Retina (tissue), 1 donor: ENCODE measurements at places on chromosomes 4 and X.

GRCh38 chrX:69216446-69216845, 51.2 kb upstream of the PJA1 start:
- DNase-seq = no peak

DNA sequence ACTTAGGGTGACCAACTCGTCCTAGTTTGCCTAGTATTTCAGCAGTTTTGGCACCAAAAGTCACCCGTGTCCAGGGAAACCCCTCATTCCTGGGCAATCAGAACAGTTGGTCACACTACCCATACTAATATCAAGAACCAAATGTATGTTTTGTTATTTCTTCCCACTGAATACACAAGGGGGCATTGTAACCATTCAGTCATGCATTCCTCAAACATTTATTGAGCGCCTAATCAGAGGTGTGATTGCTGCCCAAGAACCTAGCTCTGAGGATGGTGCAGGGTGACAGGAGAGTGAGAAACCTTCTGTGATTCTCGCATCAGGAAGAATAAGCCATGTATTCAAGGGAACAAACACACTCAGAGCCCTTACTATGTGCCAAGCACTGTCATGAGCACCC, 69.8 kb upstream of the RAI2 start:
- no peak for DNase-seq

DNA sequence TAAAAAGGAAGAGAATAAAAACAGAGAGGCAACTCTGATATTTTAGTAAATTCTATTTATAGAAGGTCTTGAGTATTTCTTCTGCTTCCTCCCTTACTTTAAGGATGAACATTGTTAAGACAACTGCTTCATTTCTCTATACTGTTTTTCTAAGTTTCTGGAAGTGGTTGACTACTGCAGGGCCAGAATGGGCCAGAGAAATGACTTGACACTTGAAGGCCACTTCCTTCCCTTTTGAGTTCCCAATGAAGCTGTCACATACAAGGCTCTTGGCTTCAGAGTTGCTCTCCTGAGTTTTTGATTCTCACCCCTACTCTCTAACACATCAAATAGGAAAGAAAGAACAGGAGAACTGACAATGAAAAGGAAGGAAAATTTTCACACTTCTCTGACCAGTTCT, 37.6 kb downstream of the PKD2 start:
- DNase-seq = no peak

DNA sequence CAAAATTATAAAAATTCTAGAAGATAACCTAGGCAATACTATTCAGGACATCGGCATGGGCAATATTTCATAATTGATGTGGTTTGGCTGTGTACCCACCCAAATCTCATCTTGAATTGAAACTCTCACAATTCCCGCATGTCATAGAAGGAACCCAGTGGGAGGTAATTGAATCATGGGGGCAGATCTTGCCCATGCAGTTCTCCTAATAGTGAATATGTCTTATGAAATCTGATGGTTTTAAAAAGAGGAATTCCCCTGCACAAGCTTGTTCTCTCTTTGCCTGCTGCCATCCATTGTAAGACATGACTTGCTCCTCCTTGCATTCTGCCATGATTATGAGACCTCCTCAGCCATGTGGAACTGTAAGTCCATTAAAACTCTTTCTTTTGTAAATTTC, 77.7 kb downstream of the DDX60 start:
- DNase-seq = no peak

GRCh38 chrX:42846741-42847140, 68.8 kb upstream of the PPP1R2C start:
- no peak for DNase-seq

- no peak for DNase-seq
Observed at GRCh38 chr4:66923081-66923865, 622.0 kb downstream of the CENPC start.

DNA sequence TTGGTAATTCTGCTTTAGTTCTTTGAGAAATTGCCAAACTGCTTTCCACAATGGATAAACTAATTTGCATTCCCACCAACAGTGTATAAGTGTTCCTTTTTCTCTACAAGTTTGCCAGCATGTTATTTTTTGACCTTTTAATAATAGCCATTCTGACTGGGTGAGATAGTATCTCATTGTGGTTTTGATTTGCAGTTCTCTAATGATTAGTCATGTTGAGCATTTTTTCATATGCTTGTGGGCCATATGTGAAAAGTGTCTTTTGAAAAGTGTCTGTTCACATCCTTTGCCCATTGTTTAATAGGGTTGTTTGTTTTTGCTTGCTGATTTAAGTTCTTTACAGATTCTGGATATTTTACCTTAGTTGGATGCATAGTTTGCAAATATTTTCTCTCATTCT, 25.9 kb downstream of the ENPEP start:
- DNase-seq = no peak

GRCh38 chr4:42570221-42570620, 86.7 kb downstream of the ATP8A1 start:
- DNase-seq = no peak

DNA sequence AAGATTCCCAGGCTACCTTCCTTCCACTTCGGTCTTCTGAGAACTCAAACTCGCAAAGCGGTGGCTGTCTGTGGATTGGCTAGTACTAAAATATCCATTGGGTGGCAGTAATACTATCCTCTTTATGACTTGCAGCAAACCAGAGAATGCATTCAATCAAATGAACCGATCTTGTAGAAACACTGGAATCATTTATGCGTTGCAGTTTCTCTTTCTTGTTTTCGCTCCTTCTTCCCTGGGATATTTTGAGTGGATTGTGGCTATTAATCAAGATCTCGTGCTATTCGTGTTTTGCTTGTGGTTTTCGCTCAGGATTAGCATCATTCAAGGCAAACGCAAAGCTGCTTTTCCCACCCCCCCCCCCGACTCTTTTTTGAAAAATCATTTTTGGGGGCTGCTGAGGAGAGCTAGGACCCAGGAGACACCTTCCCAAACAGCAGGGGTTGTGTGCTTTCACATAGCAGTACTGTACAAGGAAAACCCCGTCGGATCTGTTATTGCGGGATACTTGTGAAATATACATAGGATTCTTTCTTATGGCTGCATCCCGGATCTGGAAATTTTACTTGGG, at the start of gene IL1RAPL1:
Gene IL1RAPL1, plus strand, starts transcription at position 466 of the 571 bp plus-strand sequence.
- DNase-seq = peak; percentile 62

GRCh38 chrX:140661643-140662042, 47.9 kb upstream of the LINC00632 start:
- peak; percentile 6 for DNase-seq

DNA sequence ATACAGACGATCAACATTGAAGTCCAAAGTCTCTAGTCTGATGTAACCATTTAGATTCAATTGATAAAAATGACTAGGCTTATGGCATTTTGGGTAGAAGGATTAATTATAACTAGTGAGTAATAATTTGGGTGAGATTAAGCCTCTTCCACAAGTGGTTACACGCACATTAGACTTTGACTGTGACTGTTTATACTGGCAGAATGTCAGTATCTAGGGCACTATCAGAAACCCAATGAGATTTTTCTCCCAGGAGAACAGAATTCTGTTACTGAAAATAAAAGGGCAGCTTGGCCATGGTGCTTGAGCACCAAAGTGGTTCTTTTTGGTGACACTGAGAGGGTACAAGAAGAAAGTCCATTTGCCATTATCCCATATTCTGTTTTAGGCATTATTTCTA, 3.3 kb downstream of the PLS3 start:
- DNase-seq = no peak

DNA sequence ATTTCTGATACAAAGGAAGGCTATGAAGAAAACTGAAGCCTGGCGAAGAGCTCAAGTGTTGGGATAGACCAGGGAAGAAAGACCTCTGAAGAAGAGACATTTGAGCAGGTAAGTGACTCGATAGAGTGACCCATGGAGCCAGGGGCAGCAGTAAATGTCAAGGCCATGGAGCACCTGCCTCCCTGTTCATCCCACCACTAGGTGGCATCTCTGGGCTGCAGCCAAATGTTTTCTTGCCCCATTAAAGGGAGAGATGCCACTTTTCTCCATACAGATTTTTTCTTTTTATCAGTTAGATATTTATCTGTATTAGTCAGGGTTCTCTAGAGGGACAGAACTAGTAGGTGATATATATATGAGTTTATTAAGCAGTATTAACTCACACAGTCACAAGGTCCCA, 4.9 kb upstream of the ZNF81 start:
- DNase-seq = peak; percentile 21

- no peak for DNase-seq
Observed at GRCh38 chr4:16573739-16574138, 324.7 kb downstream of the LDB2 start.

DNA sequence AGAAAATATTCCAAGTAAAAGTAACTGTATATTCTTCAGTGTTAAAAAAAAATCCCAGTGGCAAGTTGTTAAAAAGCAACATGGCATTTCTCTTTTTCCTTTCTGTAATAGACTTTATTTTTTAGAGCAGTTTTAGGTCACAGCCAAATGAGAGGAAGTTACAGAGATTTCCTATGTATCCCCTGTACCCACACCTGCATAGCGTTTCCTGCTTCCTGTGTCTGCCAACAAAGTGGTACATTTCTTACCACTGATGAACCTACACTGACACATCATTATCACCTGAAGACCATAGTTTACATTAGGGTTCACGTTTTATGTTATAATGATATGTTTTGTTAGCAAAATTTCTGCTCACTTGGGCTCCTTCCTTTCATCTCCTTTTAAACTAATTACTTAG, 124.7 kb downstream of the GPAT3 start:
- no peak for DNase-seq

GRCh38 chr4:185702147-185702663, 109.8 kb downstream of the SORBS2 start:
- no peak for DNase-seq

GRCh38 chrX:48533165-48533564, 6.3 kb upstream of the TBC1D25 start:
- DNase-seq = no peak

DNA sequence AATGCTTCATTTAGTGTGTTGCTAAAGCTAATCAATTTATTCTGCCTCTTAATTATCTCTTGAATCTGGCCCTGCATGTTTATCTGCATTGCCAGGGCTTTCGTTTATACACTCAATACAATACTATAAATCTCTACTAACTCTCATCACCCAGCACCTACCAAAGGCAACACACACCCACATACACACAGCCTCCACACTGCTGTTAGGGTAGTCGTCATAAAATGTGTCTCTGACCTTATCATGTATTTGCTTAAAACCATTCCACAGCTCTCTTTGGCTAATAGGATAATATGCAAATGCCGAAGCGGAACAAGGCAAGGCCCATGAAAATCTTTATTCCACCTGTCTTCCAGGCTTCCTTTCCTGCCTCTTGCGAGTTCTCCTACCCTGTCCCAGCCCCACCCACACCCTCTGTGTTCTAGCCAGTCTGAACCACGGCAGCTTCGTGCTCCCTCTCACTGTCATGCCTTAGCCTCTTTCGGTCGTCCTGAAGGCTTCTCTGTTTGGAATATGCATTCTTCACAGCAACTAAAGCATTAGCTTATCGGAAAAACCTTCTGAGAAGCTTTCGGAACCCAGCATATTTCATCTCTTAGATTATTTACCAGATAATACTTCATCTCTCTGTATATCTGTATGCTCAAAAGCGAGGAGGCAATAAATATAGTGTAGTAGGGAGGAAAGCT, 333.5 kb downstream of the TENM3 start:
- no peak for DNase-seq

DNA sequence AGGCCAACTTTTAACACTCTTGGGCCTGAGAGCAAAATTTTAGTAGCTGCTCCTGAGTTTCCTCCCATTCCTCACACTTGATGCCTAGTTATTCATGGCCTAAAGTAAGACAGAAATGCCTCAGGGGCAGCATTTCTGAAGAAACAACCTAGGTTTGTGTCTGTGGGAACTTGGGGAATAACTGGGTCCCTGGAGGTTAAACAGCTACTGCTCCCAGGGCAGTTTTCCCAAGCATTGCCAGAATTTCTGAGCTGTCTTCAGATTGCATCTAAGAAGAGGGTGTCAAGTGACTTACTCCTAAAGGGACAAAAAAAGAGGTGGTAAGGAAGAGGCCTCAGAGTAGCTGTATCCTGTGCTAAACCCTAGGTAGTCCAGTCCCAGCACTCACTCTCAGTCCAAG, 130.8 kb upstream of the ACSL4 start:
- no peak for DNase-seq

- DNase-seq = peak; percentile 22
Observed at GRCh38 chrX:129958814-129959492, 23.5 kb upstream of the BCORL1 start.

- DNase-seq = no peak
Observed at GRCh38 chrX:17822351-17822750, 38.7 kb downstream of the RAI2 start.

- no peak for DNase-seq
Observed at GRCh38 chr4:20430259-20430941, 178.7 kb downstream of the SLIT2 start.

GRCh38 chrX:152912106-152912505, 14.2 kb downstream of the ZNF185 start:
- no peak for DNase-seq

GRCh38 chrX:153999359-154000037, 20.2 kb downstream of the IRAK1 start:
- no peak for DNase-seq

- no peak for DNase-seq
Observed at GRCh38 chr4:102575369-102576129, 74.4 kb downstream of the NFKB1 start.

GRCh38 chr4:182483685-182484084, 240.5 kb downstream of the TENM3 start:
- no peak for DNase-seq

- DNase-seq = no peak
Observed at GRCh38 chrX:38831949-38832348, 30.7 kb downstream of the MID1IP1 start.

GRCh38 chrX:155997436-155997835, at the start of gene IL9R:
IL9R (plus strand) TSS chrX:155997696; CDS start chrX:155997760, 64 bp downstream.
- DNase-seq = no peak

- DNase-seq = no peak
Observed at GRCh38 chrX:118156254-118156952, 39.8 kb upstream of the KLHL13 start.
